ENCODE measurements at places on chromosomes 7 and 10. TPM values are rescaled to one million over a fixed set of nuclear protein-coding genes. Genes with fewer than 3 reads are reported as not detected.

Gene SPDYE11
- total RNA-seq = not detected

DNA sequence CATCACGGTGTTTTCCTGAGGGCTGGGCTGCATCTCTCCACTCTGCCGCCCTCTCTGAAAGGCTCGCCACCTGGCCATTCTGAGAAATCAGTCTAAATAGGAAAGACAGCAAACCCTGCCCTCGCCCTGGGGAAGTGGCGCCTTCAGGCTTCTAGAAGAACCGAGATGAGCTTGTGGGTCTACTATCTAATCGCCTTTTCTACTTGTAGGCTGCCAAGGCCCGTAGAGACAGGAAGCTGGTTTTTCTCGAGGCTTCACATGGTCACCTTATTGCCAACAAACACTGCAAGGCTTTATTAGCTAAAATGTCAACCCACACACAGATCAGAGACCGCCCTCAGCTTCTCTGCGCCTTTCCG, 21.4 kb downstream of the LAT2 start:
- no peak for DNase-seq
- no peaks in the 10 kb centered on the region for H3K27me3 ChIP-seq
- H3K4me3 ChIP-seq = no peak overlapping the region
- H3K36me3 ChIP-seq = peaks cover 80% of the 10 kb centered on the region
- no peak overlapping the region for H3K27ac ChIP-seq

GRCh38 chr10:75723319-75723980, 292.0 kb downstream of the LRMDA start:
- no peak overlapping the region for H3K4me3 ChIP-seq
- DNase-seq = no peak
- no peaks in the 10 kb centered on the region for H3K4me1 ChIP-seq
- H3K36me3 ChIP-seq = no peaks in the 10 kb centered on the region
- H3K27ac ChIP-seq = no peak overlapping the region

GRCh38 chr10:8013006-8013405, 41.5 kb upstream of the GATA3 start:
- no peak overlapping the region for H3K27ac ChIP-seq
- peaks cover 20% of the 10 kb centered on the region for H3K36me3 ChIP-seq
- H3K27me3 ChIP-seq = no peaks in the 10 kb centered on the region

GRCh38 chr7:133613250-133613790, 360.4 kb downstream of the EXOC4 start:
- no peak overlapping the region for H3K27ac ChIP-seq
- H3K4me3 ChIP-seq = no peak overlapping the region
- no peaks in the 10 kb centered on the region for H3K27me3 ChIP-seq
- no peaks in the 10 kb centered on the region for H3K4me1 ChIP-seq
- no peak for DNase-seq

- DNase-seq = no peak
- no peak overlapping the region for H3K27ac ChIP-seq
- no peak overlapping the region for H3K4me3 ChIP-seq
- H3K27me3 ChIP-seq = no peaks in the 10 kb centered on the region
- no peaks in the 10 kb centered on the region for H3K4me1 ChIP-seq
Measured at GRCh38 chr10:105391670-105392351, 750.7 kb downstream of the SORCS3 start.

All from K562 (cell line).